T-helper 17 cell (primary cell): ENCODE measurements at places on chromosomes 3 and 15.
A peak's percentile ranks its signal among the peaks of the same experiment; 100 is the strongest.

DNA sequence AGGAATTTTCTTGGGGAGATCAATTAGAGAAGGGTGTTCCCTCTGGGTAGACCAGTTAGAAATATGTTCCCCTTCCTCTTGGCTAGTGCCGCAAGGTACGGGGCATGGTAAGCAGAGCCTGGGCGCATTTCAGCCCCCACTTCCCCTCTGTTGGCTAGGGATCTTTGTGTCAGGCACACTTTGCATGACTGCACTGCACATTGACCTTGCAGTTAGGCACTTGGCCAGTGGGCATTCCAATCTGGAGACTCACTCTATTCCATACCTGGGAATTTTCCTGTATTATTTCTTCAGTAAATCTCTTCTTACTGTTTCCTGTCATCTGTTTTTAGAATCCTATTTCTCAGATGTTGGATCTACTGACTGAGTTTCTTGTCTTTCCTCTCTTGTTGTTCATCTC lies 30.0 kb upstream of the CACNA1D start:
- no peak overlapping the region for H3K27ac ChIP-seq
- peaks cover 2% of the 10 kb centered on the region for H3K36me3 ChIP-seq
- no peaks in the 10 kb centered on the region for H3K4me1 ChIP-seq
- DNase-seq: no peak

GRCh38 chr3:105077060-105077822 lies 289.5 kb upstream of the ALCAM start:
- DNase-seq: no peak
- H3K36me3 ChIP-seq: no peaks in the 10 kb centered on the region
- no peak overlapping the region for H3K4me3 ChIP-seq
- H3K4me1 ChIP-seq: no peaks in the 10 kb centered on the region
- no peaks in the 10 kb centered on the region for H3K27me3 ChIP-seq

DNA sequence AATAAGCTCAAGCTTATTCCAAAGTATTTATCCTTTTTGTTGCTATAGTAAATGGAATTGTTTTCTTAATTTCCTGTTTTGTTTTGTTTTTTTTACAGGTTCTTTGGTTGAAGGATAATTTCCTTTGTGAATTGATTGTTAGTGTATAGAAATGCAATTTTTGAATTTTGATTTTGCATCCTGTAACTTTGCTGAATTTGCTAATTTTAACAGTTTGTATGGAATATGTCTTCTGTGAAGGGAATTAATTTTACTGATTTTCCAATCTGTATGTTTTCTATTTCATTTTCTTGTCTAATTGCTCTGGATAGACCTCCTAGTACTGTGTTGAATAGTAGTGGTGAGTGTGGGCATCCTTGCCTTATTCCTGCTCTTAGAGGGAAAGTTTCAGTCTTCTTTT lies 28.3 kb downstream of the PFN2 start:
- H3K27ac ChIP-seq: no peak overlapping the region
- no peaks in the 10 kb centered on the region for H3K27me3 ChIP-seq
- H3K4me3 ChIP-seq: no peak overlapping the region
- DNase-seq: no peak

- no peaks in the 10 kb centered on the region for H3K27me3 ChIP-seq
- peaks cover 2% of the 10 kb centered on the region for H3K36me3 ChIP-seq
- no peak overlapping the region for H3K4me3 ChIP-seq
- DNase-seq: no peak
Observed at GRCh38 chr3:186517218-186517617, 27.0 kb downstream of the CRYGS start.

- peak overlapping the region; percentile 19 for H3K27ac ChIP-seq
- H3K4me1 ChIP-seq: peaks cover 5% of the 10 kb centered on the region
- no peak overlapping the region for H3K4me3 ChIP-seq
- DNase-seq: no peak
Observed at GRCh38 chr3:183817639-183818038, 7.7 kb downstream of the MAP6D1 start.

GRCh38 chr3:71784201-71784913 lies 591 bp downstream of the PROK2 start:
- H3K27me3 ChIP-seq: peaks cover 47% of the 10 kb centered on the region
- peak overlapping the region; percentile 86 for H3K4me3 ChIP-seq
- no peak for DNase-seq
- no peaks in the 10 kb centered on the region for H3K36me3 ChIP-seq

DNA sequence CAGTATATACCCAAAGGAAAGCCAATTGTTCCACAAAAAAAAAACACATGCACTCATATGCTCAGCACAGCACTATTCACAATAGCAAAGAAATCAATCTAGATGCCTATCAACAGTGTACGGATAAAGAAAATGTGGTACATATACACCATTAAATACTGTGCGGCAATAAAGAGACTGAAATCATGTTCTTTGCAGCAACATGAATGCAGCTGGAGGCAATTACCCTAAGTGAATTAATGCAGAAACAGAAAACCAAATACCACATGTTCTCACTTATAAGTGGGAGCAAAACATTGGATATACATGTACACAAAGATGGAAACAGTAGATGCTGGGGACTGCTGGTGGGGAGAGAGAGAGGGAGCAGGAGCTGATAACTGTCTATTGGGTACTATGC lies 124.2 kb upstream of the AADACL2 start:
- peaks cover 6% of the 10 kb centered on the region for H3K27me3 ChIP-seq
- no peaks in the 10 kb centered on the region for H3K36me3 ChIP-seq
- DNase-seq: no peak
- no peak overlapping the region for H3K27ac ChIP-seq
- H3K4me3 ChIP-seq: no peak overlapping the region

DNA sequence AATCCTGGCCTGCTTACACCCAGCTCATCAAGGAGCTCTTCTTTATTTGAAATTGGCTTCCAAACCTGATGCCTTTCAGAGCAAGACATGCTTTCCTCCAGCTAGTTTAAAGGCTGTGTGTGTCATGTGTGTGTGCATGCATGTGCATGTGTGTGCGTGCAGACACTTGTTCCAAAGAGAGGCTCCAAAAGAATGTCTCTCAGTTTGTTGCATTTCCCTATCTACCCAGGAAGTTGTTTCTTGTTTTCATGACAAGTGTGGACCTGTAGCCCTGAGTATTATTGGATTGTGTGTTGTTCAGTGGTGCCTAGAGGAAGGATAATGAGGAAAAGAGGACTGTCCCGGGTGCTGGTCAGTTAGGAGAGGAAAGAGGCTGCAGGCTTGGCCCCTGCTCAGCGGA lies 240.0 kb downstream of the THSD4 start:
- H3K4me1 ChIP-seq: no peaks in the 10 kb centered on the region
- H3K4me3 ChIP-seq: no peak overlapping the region
- peaks cover 2% of the 10 kb centered on the region for H3K36me3 ChIP-seq
- no peak overlapping the region for H3K27ac ChIP-seq
- no peak for DNase-seq

DNA sequence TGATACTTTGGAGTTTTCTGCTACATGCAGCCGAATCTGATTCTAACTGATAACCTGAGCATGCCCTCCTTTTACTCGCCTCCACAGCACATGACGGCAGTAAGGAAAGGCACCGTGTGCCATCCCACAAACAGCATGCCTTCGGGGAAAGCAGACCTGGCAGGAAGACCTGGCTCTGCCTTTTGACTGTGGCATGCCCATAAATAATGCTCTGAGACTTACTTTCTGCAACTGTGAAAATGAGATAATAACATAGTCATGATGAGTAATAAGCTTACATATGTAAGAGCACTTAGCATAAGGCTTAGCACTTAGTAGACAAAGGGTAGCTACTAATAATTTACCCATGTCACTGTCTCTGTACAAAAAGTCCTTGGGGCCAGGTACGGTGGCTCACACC lies 32.9 kb downstream of the MTHFS start:
- DNase-seq: no peak
- peaks cover 15% of the 10 kb centered on the region for H3K36me3 ChIP-seq
- H3K27ac ChIP-seq: no peak overlapping the region
- H3K27me3 ChIP-seq: no peaks in the 10 kb centered on the region
- peaks cover 26% of the 10 kb centered on the region for H3K4me1 ChIP-seq

GRCh38 chr3:46521096-46521495 lies 23.3 kb downstream of the RTP3 start:
- H3K4me3 ChIP-seq: no peak overlapping the region
- H3K27ac ChIP-seq: no peak overlapping the region
- H3K27me3 ChIP-seq: no peaks in the 10 kb centered on the region
- no peaks in the 10 kb centered on the region for H3K36me3 ChIP-seq
- H3K4me1 ChIP-seq: peaks cover 2% of the 10 kb centered on the region
